Lower leg skin (tissue), 4 donors: ENCODE measurements at places on chromosomes 5 and 9. TPM values are rescaled to one million over a fixed set of nuclear protein-coding genes. Genes with fewer than 3 reads are reported as not detected.

DNA sequence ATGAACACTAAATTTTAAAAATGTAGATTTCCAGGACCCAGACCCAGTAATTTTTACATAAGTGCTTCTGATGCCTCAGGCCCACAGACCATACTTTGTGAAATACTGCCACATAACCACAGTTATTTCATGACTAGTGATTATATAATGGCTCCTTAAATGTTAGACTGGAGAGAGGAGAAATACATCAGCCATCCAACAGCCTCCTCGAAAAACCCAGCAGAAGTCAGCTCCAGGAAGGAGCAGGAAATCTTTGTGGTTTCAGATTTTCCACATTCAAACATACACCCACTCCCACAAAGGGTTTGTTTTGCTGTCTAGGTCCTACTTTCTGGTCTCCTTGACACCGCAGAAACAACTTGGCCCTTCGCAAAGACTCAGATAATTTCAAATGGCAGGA is 455.2 kb downstream of the DTWD2 start:
- no peak for DNase-seq

DNA sequence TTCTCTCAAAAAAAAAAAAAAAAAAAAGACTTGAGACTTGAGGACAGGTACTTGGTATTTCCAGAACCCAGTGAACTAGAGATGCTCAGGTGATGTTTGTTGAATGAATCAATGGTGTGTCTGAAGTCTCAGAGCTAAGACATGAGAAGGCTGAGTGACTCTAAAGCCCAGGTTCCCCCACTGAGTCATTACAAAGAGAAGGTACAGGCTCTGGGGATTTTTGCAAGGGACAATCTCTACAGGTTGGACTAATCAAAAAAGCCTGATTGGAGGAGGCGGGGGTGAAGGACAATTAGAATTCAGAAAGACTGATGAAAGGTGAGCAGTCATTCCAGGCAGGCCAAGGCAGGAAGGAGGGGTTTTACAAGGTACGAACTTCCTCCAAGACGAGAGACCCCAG is 8.2 kb upstream of the FABP6 start:
- DNase-seq: no peak

- no peak for DNase-seq
Observed at GRCh38 chr5:176676361-176676824, 29.1 kb downstream of the TSPAN17 start.

DNA sequence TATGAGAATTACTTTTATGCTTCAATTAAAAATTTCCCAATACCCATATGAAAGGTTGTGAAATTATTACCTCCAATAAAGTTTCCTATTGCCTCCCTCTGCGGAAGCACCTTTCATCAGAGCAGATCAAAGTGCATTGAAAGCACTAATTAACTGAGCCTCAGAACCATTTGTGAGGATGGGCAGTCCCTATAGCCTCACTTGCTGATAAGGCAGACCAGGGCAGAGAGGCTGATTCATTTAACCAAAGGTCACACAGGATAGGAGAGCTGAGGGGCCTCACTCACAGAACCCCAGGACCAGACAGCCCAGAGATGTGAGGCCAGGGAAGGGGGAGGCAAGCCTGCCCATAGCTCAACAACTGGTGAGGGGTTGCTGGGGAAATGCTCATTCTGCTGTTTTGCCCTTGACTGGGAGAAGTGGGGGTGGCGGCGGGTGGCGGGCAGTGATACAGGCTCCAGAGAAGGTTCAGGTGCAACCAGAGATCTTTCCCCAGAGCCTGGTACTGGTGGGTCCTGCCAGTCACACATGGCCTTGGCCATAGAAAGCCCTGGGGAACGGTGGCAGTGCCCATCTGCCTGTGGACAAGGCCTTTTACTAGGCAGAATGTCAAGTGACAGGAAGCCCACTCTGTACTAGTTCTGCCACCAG is 57.9 kb downstream of the MACROH2A1 start:
- DNase-seq: peak; percentile 50

GRCh38 chr9:73682789-73683188 is 531.1 kb downstream of the ANXA1 start:
- DNase-seq: no peak

DNA sequence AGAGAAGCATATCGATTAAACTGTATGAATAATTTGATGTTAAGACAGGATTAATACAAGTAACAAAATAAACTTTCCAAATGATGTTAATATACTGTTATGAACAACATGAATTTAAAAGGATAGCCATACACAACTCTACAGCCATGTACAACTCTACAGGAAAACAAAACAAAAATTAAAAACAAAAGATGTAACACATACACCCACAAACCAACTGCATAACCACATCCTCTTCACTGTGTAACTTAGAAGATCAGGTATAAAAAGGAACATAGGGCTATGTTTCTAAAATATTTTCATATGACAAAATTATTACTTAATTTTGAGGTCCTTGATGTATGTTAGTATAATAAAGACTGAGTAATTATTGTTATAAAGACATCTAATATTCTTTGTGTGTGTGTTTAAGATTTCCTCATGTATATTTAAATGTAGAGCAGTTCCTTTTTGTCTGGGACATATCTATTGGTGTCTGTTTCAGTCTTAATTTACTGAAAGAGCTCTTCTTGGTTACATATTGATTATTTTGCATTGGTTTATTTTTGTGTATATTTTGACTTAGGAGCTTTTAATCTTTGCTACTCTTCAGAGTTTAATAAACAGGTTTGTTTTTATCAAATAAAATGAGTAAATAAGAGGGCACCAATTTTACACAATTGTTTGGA is 966.8 kb upstream of the CTNND2 start:
- DNase-seq: no peak

- no peak for DNase-seq
Observed at GRCh38 chr5:42605490-42605889, 151.1 kb upstream of the CCDC152 start.

- no peak for DNase-seq
Observed at GRCh38 chr9:130654879-130655278, 9.5 kb upstream of the PRDM12 start.

DNA sequence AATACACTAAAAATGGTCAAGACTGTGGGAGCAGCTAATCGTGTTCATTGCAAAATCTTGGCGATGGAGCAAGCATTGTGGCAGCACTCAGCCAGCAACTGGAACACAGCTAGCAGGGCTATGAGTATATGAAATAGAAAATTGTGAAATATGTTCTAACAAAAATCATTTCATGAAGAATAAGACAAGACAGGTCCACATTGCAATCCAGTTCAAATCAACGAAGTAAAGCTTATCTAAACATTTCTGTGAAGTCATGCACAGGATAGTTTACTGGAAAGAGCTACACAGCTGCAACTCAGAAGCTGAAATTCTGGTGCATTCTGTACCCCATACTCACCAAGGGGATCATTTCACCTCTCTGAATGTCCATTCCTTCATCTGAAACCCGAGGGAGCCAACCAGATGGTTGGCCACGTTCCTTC is 5.3 kb upstream of the NFIL3 start:
- DNase-seq: peak; percentile 57

The POU5F2 gene
- total RNA-seq: 0.59 TPM

The GABBR2 gene
- 4.2 TPM for total RNA-seq
